CD4-positive, CD25-positive, alpha-beta regulatory T cell (primary cell): ENCODE measurements at places on chromosomes 13 and 19. TPM values are rescaled to one million over a fixed set of nuclear protein-coding genes. Genes with fewer than 3 reads are reported as not detected.

DNA sequence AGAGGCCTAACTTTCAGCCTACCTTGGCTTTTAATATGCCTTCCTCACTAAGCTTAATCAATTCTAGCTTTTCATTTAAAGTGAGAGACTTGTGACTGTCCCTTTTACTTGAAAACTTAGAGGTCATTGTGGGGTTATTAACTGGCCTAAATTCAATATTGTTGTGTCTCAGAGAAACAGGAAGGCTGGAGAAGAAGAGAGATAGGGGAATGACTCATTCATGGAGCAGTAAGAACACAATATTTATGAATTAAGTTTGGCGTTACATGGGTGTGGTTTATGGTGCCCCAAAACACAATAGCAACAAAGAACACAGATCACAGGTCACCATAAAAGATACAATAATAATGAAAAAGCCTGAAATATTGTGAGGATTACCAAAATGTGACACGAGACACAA, 612.1 kb downstream of the TBC1D4 start:
- H3K36me3 ChIP-seq = no peaks in the 10 kb centered on the region
- H3K27me3 ChIP-seq = no peaks in the 10 kb centered on the region
- no peak overlapping the region for H3K4me3 ChIP-seq
- H3K27ac ChIP-seq = no peak overlapping the region
- no peaks in the 10 kb centered on the region for H3K4me1 ChIP-seq
- DNase-seq = no peak

- no peaks in the 10 kb centered on the region for H3K27me3 ChIP-seq
- no peaks in the 10 kb centered on the region for H3K36me3 ChIP-seq
- no peak overlapping the region for H3K27ac ChIP-seq
- H3K4me1 ChIP-seq = no peaks in the 10 kb centered on the region
Observed at GRCh38 chr13:93412676-93413075, 186.1 kb downstream of the GPC6 start.

GRCh38 chr13:43307921-43308433, 284.6 kb downstream of the DNAJC15 start:
- no peak overlapping the region for H3K27ac ChIP-seq
- H3K4me3 ChIP-seq = no peak overlapping the region
- H3K36me3 ChIP-seq = no peaks in the 10 kb centered on the region
- H3K27me3 ChIP-seq = no peaks in the 10 kb centered on the region
- H3K4me1 ChIP-seq = no peaks in the 10 kb centered on the region

- H3K36me3 ChIP-seq = no peaks in the 10 kb centered on the region
- no peak overlapping the region for H3K4me3 ChIP-seq
- no peak overlapping the region for H3K27ac ChIP-seq
- H3K4me1 ChIP-seq = no peaks in the 10 kb centered on the region
- DNase-seq = no peak
- H3K27me3 ChIP-seq = no peaks in the 10 kb centered on the region
Observed at GRCh38 chr13:38630780-38631179, 56.1 kb upstream of the FREM2 start.

- H3K27ac ChIP-seq = no peak overlapping the region
- no peaks in the 10 kb centered on the region for H3K36me3 ChIP-seq
- H3K4me1 ChIP-seq = no peaks in the 10 kb centered on the region
- no peak overlapping the region for H3K4me3 ChIP-seq
Observed at GRCh38 chr19:41698746-41699230, 9.6 kb upstream of the CEACAM5 start.

Gene KCNK6
- total RNA-seq = 8.7 TPM

Gene MTRF1
- 22.2 TPM for total RNA-seq

Gene PTGIR
- total RNA-seq = 8.6 TPM

Gene CYP2A6
- not detected for total RNA-seq
